ENCODE measurements at places on chromosomes 11 and 22. TPM values are rescaled to one million over a fixed set of nuclear protein-coding genes. Genes with fewer than 3 reads are reported as not detected.

The F2 gene
- not detected for total RNA-seq

The SGSM1 gene
- 14.9 TPM for total RNA-seq

The SMIM35 gene
- not detected for total RNA-seq

The KRTAP5-11 gene
- not detected for total RNA-seq

The KRTAP5-10 gene
- not detected for total RNA-seq

The SCUBE1 gene
- 0.16 TPM for total RNA-seq

The APOL4 gene
- 0.24 TPM for total RNA-seq

The OR52E8 gene
- total RNA-seq, result not detected

The H19 gene
- total RNA-seq, result 449 TPM

The RTN4R gene
- 1.0 TPM for total RNA-seq

DNA sequence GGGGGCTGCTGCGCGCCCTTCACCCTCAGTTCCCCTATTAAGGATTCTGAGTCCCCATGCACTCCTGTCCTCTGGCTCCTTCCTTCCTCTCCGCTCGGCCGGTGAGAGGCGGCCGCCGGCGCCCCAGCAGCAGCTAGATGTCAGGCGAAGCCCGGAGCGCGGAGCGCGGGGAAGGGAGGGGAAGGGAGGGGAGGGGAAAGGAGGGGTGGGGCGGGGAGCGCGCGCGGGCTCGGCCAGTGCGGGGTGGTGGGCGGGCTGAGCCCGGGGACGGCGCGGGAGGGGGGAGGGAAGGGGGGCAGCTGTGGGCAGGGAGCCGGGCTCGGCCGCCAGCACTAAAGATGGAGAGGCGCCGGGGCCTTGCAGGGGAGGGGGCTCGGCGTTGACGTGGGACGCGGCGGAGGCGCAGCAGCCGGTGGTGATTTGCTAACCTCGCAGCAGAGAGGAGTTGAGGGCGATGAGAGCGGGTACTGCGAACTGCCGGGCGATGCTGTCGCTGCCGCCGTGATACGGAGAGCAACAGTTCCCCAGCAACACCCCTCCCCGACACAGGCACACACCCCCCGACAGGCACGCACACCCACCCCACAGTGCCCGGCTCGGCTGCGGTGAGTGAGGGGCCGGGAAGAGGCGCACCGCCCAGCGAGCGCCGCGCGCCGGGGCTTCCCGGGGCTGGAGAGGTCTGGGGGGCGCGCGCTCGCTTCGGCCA is at the start of gene ZBTB16:
Gene ZBTB16 (plus strand): TSS at position 434 of the 706 bp plus-strand sequence. CDS start 3,590 bp downstream, outside the sequence.
- DNase-seq, result peak; percentile 93

GRCh38 chr11:12216671-12217374 is 106.4 kb downstream of the MICAL2 start:
- DNase-seq, result no peak

DNA sequence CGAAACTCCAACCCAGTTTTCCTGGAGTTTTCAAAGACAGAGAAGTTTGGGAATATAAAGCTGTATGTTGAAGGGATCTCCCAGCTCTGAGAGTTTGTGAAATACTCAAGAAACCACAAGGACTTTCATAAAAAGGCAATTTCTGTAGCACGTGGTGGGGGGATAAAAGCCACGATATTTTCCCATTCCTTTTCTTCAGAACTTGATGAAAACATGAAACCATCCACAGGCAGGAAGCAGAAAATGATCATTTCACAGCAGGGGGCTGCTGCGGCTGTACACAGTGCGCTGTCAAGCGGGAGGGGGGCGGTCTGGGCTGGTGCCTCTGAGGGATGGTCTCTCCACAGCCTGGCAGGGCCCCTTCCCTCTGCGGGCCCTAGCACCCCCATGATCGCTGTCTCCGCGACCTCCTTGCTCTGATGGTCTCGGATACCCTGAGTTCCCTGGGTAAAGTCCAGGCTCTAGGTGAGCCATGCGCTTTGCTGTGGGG is 423.2 kb downstream of the MN1 start:
- DNase-seq, result no peak

DNA sequence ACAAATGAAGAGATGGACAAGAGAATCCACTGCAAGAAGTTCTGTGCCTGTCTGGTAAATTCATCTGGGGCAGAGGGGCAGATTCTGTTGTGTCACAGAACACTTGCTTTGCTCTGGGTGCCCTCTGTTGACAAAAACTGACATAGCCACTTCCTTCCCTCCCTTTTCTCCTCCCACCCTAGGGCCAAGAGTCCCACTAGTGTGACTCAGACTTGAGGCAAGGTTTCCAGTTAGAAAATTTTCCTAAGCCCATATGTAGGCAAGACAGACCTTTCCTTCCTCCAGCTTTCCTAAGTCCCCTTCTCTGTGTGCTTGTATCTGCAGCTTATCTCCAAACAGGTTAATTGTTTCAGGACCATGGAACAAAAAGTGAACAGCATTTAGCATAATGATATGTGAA is 106.8 kb downstream of the RBFOX2 start:
- DNase-seq, result peak; percentile 79

- DNase-seq, result peak; percentile 69
These were observed 650 bp upstream of the CHID1 start for GRCh38 chr11:911031-911889.

DNA sequence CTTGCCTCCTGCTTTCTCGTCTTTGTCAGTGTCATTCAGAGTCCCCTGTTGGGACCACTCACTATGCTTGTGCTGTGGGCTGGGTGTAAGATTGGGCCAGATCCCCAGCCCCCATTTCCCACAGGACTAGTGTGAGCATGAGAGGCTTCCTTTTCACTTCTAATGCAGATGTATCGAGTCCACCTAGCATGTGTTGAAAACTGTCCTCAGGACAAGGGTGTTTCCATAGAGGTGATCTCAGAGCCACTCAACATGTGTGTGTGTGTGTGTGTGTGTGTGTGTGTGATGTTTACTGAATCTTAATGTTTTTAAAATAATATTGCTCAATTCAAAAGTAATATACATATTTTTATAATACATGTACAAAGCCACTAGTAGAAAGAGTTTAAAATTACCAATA is 11.4 kb upstream of the CD44 start:
- no peak for DNase-seq

DNA sequence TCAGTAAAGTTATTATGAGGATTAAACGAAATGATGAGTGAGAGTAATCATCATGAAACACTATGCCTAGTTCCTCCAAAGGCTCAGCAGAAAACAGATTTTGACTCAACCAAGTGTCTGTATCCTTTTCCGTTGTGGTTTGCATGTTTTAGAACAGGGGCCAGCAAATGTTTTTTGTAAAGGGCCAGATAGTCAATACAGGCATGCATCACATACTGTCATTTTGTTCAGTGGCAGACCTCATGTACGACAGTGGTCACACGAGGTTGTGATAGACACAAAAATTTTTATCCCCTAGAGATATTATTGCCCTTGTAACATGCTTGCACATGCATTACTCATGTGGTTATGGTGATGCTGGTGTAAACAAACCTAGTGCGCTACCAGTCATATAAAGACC is 81.9 kb upstream of the SLC25A18 start:
- no peak for DNase-seq

DNA sequence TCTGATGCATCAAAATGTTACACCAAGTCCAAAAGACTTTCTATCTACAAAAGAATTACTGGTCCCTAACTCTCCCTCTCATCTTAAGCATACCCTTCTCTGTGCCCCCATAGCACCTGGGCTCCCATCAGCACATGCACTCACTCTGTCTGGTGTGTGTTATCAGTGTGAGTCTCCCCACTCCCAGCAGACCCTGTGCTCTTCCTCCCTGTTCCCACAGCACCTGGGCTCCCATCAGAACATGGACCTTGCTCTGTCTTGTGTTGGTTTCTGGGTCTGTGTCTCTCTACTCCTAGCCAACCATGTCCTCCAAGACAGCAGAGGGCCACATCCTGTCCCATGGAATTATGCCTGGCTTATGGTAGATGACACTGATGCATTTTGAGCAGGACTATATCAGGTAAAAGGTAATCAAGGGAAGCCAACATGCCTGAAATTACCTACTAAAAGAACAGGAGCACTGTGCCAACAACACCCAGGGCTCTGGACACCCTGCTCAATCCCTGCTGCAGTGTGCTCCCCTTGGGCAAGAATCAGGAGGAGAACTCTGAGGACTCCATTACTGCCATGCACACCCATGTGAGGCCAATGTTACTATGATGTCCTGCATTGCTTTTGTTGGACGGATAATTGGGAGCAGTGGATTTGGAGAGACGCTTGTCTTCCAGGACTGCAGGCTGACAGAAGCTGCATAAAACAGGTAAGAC is 34.3 kb downstream of the GAB4 start:
- DNase-seq, result no peak

- no peak for DNase-seq
These were observed at the start of gene OR52E4 for GRCh38 chr11:5880329-5880728. Gene OR52E4, plus strand, starts transcription at chr11:5880629. Its CDS starts 3,664 bp downstream, at chr11:5884293.

DNA sequence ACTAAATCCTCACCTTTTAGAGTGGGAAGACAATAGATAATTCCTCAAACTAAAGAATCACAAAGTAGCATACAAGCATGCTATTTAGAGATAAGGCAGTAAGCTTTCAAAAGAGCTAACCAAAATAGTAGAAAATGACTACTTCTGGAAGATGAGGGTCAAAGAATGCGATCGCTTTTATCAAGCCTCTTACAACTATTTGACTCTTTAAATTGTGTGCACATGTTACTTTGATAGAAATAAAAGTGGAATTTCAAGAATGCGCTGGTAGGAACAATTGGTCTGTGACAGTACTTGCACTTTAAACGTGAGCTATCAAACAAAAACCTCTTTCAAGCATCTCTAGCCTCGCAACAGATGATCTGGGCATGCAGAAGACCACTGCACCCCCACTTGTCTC is 97.3 kb downstream of the COMMD9 start:
- no peak for DNase-seq

Measured in right atrium auricular region (tissue), 2 donors.